ENCODE measurements at places on chromosomes 4 and X. TPM values are rescaled to one million over a fixed set of nuclear protein-coding genes. Genes with fewer than 3 reads are reported as not detected.

- H3K27ac ChIP-seq = no peak overlapping the region
- peaks cover 11% of the 10 kb centered on the region for H3K4me1 ChIP-seq
- no peaks in the 10 kb centered on the region for H3K36me3 ChIP-seq
- H3K27me3 ChIP-seq = no peaks in the 10 kb centered on the region
- H3K4me3 ChIP-seq = no peak overlapping the region
Observed at GRCh38 chr4:113596396-113596795, 165.1 kb downstream of the CAMK2D start.

- H3K4me1 ChIP-seq = no peaks in the 10 kb centered on the region
- H3K27me3 ChIP-seq = no peaks in the 10 kb centered on the region
- H3K27ac ChIP-seq = no peak overlapping the region
- no peaks in the 10 kb centered on the region for H3K36me3 ChIP-seq
- DNase-seq = no peak
Observed at GRCh38 chrX:31653422-31653821, 581.6 kb upstream of the FTHL17 start.

The MTHFD2L gene
- total RNA-seq = 26.2 TPM

The PCDH10 gene
- 0.49 TPM for total RNA-seq

The S100G gene
- not detected for total RNA-seq

DNA sequence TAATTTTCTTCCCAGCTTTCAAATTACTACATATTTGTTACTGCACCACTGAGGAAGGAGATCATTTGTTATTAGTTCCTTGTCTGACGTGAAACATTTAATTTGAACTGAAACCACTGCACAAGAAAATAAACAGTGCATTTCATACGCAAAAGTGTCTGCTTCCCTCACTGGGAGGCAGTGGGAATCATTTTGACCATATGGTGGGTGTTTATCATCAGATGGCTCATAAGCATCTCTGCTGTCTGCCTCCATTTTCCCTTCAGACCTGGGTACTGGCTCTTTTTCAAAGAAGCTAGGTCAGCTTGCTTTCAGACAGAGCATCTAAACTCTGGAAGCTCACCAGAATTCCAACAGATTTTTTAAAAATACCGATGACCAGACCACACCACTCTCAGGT is 135.2 kb downstream of the PCDH19 start:
- H3K4me3 ChIP-seq = no peak overlapping the region
- no peaks in the 10 kb centered on the region for H3K36me3 ChIP-seq
- no peak overlapping the region for H3K27ac ChIP-seq

DNA sequence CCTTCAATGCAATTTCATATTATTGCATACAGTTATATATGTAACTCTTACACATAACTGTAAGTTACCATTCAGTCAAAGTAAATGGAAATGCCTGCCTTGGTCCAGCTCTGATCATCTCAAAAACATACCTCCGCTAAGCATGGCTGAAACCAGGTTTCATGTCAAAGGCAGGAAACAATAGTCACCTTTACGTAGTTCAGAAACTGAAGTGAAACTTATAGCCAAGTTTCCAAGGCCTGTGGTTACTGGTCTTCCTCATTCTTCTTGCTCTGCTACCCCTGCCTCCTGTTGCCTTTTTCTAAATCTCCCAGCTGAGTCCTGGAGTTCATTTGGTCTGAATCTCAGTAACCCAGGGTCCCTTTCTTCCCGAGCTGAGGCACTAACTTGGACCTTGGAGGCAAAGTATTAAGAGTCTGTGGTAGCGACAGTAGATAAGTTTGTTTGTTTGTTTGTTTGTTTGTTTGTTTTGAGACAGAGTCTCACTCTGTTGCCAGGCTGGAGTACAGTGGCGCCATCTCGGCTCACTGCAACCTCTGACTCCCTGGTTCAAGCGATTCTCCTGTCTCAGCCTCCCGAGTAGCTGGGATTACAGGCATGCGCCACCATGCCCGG is 30.8 kb downstream of the DAPP1 start:
- H3K27me3 ChIP-seq = no peaks in the 10 kb centered on the region
- DNase-seq = no peak
- peaks cover 10% of the 10 kb centered on the region for H3K4me1 ChIP-seq

DNA sequence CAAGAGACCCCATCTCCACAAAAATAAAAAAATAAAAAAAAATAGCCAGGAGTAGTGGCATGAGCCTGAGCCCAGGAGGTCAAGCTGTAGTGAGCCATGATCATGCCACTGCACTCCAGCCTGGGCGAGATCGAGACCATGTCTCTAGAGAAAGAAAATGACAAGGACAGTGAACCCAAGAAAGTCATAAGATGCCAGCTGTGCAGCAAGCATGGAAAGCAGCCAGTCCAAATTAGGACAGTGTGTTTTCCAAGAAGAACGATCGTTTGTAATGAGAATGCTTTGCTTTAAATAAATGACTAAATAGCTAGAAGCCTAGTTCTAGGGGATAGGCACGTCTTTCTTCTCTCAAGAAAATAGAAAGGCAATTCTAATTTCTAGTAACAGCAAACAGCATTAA is 58.4 kb upstream of the MSANTD1 start:
- H3K27ac ChIP-seq = no peak overlapping the region
- no peak overlapping the region for H3K4me3 ChIP-seq
- no peaks in the 10 kb centered on the region for H3K27me3 ChIP-seq
- no peak for DNase-seq

The DACH2 gene
- 0.27 TPM for total RNA-seq

GRCh38 chr4:70183168-70183939 is 12.2 kb upstream of the ODAM start:
- no peak for DNase-seq

DNA sequence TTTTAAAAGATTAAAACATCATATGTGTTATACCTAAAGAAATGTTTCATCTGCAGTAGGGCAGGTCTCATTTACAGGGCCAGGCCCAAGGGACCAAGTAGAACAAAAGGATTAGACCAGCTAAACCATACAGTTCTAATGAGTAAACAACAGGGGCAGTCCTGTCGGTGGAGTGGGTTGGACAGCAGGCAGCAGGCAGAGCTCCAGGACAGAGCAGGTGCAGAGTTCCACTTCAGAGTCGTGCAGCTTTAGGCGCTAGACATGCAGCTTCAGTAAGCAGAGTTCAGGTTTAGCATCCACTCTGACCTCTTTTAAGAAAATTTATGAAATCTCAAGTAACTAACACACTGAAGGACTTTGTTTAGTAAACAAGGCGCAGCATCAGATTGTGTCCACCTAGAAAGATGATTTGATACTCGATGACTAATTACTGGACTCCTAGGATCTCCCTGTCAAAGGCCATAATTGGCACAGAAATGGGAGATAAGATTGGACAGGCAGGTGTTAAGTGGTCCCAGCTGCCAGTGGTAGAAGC is 487.7 kb upstream of the INTU start:
- H3K4me1 ChIP-seq = peaks cover 16% of the 10 kb centered on the region
- DNase-seq = no peak
- no peaks in the 10 kb centered on the region for H3K27me3 ChIP-seq
- no peak overlapping the region for H3K4me3 ChIP-seq
- H3K27ac ChIP-seq = no peak overlapping the region

- peaks cover 19% of the 10 kb centered on the region for H3K4me1 ChIP-seq
- H3K27ac ChIP-seq = no peak overlapping the region
- no peak overlapping the region for H3K4me3 ChIP-seq
- no peaks in the 10 kb centered on the region for H3K27me3 ChIP-seq
- DNase-seq = no peak
Observed at GRCh38 chr4:38323141-38323641, 340.8 kb upstream of the KLF3 start.

DNA sequence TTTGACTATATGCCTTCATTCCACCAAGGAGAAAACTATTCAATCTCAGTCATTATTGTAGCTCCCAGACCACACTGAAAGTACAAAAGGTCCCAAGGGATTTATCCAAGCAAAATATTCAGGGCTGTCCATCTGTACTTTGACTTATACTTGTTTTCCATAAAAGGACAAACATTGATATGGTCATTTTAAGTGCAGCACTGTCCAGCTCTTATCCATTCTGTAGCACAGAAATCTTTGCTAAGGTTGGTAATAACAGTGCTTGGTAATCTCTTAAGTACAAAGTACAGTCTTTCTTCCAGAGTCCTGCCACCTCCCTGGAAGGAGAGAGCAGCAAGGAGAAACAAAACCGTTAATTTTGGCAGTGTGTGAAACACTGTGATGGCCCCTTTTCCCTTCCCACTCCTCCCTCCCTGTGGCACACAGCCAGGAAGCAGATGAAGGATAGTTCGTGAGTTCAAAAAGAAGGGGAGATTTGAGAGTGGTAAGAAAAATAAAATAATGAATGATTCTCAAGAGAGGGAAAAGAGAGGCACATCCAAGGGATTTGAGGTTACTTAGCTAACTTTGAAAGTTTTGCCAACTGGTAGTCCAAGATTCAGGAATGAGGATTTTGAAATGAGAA is 6.8 kb upstream of the CXCL2 start:
- H3K4me3 ChIP-seq = no peak overlapping the region
- no peaks in the 10 kb centered on the region for H3K4me1 ChIP-seq
- DNase-seq = no peak
- no peaks in the 10 kb centered on the region for H3K36me3 ChIP-seq

- H3K36me3 ChIP-seq = no peaks in the 10 kb centered on the region
- H3K4me1 ChIP-seq = no peaks in the 10 kb centered on the region
- DNase-seq = no peak
- no peak overlapping the region for H3K27ac ChIP-seq
- H3K4me3 ChIP-seq = no peak overlapping the region
- H3K27me3 ChIP-seq = no peaks in the 10 kb centered on the region
Observed at GRCh38 chr4:178856139-178856800, 1414.0 kb upstream of the AGA start.

- H3K27ac ChIP-seq = no peak overlapping the region
- DNase-seq = no peak
- H3K36me3 ChIP-seq = no peaks in the 10 kb centered on the region
- no peak overlapping the region for H3K4me3 ChIP-seq
- no peaks in the 10 kb centered on the region for H3K27me3 ChIP-seq
- no peaks in the 10 kb centered on the region for H3K4me1 ChIP-seq
Observed at GRCh38 chrX:47808904-47809788, 27.6 kb upstream of the ZNF81 start.

- H3K27ac ChIP-seq = no peak overlapping the region
- no peaks in the 10 kb centered on the region for H3K4me1 ChIP-seq
- H3K27me3 ChIP-seq = no peaks in the 10 kb centered on the region
- no peaks in the 10 kb centered on the region for H3K36me3 ChIP-seq
Observed at GRCh38 chrX:13131396-13132137, 87.1 kb upstream of the FAM9C start.

The FGFBP1 gene
- total RNA-seq = 1.4 TPM

The CT47B1 gene
- total RNA-seq = not detected

The ERAS gene
- not detected for total RNA-seq

- no peak overlapping the region for H3K27ac ChIP-seq
- no peaks in the 10 kb centered on the region for H3K4me1 ChIP-seq
- no peaks in the 10 kb centered on the region for H3K36me3 ChIP-seq
- H3K27me3 ChIP-seq = no peaks in the 10 kb centered on the region
- no peak overlapping the region for H3K4me3 ChIP-seq
- no peak for DNase-seq
Observed at GRCh38 chr4:177455561-177455970, 13.3 kb upstream of the AGA start.

The H2BW1 gene
- not detected for total RNA-seq

GRCh38 chrX:150955590-150955989 is 27.5 kb upstream of the HMGB3 start:
- no peak overlapping the region for H3K4me3 ChIP-seq
- no peaks in the 10 kb centered on the region for H3K36me3 ChIP-seq

The LDB2 gene
- 20.2 TPM for total RNA-seq

DNA sequence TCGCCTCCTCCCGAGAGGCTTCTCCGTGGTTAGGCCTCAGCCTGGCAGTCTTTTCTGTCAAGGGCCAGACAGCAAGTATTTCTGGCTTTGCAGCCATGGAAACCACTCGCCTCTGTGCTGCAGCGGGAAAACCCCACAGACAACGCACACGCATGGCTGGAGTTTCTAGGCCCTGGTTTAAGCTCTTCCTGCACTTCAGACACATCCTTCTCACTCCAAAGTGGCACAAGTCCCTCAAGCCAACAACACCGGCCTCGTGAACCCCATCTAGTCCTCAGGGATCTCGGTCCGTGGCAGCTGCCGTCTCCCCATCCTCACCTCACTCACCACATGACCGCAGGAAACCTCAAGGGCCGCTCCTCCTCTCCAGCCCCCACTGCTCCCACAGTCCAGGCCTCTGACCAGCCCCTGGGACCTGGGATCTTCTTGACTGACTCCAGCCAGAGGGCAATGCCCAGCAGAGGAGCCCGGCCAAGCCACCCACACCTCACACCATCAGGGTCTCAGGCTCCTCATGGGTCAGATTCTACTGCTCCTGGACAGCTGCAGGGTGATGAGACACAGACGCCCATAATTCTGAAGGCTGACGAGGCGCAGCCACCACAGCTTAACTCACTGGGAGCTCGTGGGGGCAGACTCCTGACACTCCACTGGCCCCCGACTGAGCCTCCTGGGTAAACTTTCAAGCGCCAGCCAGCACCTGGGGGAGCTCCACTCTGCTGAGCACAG is 21.7 kb downstream of the LETM1 start:
- H3K36me3 ChIP-seq = peaks cover 31% of the 10 kb centered on the region
- H3K4me3 ChIP-seq = no peak overlapping the region
- DNase-seq = no peak
- H3K27ac ChIP-seq = no peak overlapping the region

GRCh38 chr4:120156120-120156718 is 89.6 kb upstream of the MAD2L1 start:
- H3K4me1 ChIP-seq = no peaks in the 10 kb centered on the region
- DNase-seq = no peak
- H3K27me3 ChIP-seq = no peaks in the 10 kb centered on the region
- H3K27ac ChIP-seq = no peak overlapping the region
- no peaks in the 10 kb centered on the region for H3K36me3 ChIP-seq

Measured in sigmoid colon (tissue), 7 donors.